Astrocyte of the hippocampus (primary cell): ENCODE measurements at places on chromosomes 11 and 22.

DNA sequence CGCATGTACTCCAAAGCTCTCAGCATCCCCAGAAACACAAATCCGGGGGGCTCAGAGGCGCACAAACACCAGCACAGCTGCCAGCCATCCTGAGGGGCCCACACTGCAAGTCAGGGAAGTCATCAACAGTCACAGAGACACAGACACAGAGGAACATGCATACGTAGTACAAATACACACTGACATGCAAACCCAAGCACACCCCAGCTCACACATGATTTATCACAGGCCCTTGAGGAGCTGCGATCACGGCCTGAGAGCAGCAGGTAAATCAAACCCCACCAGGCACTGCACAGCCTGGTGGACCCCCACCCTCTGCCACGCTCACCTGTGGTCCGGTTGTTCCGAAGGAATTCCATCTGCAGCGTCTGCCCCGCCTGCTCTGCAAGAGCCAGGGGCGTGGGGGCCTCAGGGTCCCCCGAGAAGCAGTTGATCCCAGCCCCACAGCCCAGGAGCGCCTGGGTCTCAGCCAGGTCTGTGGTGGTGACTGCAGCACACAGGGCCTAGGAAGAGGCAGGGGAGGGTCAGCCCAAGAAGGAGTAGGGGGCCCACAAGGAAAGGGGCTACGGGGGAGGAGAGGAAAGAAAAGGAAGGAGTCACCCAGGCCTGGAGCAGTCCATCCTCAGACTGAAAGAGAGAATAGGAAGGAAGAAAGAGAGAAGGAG lies 28.5 kb upstream of the PDE2A start:
- DNase-seq = no peak

DNA sequence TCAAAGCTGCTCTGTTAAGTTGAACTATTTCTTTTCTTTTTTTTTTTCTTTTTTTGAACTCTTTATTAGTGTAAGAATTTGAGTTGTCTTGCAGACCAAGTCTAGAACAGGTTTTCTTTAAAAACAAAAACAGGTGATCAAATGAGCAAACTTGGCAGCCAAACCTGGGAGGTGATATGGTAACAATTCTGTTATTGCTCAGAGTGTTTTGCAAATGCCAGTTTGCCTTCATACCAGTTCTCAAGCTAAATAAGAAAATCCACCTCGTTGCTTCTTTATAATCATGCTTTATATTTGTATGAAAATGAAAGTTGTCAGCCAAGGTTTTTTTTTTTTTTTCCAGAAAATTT lies 76.9 kb downstream of the DEPDC5 start:
- no peak for DNase-seq

- DNase-seq = no peak
These were observed 7.2 kb downstream of the ATG16L2 start for GRCh38 chr11:72821221-72821919.

DNA sequence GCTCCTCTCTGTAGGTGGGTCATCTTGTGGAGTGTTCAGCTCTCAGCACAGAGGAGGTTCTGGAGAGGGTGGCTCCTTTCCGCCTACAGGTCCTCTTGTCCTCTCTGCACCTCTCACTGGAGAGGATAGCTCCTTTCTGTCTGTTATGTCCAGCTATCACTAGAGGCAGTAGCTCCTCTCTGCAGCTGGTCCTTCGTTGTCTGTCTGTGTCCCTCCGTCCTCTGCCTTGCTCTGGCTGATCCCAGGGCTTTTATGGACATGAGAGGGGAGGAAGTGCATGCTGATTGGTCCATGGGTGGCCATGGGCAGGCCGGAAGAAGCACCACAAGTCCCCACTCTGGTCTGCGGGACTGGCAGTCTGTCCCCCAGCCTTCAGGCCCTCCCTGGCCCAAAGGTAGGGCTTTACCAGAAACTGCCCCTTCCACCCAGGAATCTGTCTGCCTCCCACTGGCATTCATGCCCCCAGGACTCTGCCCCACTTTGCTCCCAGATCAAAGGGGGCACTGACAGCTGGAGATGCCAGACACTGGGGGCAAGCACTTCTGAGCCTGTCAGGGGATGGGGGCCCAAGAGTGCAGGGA lies 38.6 kb upstream of the CALCB start:
- DNase-seq = no peak

DNA sequence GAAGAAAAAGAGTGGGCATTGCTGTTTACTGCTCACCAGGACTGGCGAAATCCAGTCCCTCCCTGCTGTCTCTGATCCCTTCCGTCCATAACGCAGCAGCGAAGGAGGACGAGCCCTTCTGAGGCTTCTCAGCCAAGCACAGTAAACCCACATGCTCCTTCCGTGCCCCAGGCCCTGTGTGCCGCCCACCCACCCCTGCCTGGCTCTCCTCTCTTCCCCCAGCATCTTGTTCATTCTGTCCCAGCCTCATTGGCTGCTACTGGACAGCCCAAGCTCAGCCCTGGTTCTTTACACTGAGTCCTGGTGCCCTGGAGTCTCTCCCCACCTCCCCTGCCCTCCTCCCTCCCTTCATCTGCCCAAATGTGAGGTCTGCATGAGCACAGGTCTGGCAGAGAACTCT lies 559.7 kb downstream of the BRD1 start:
- DNase-seq = no peak
